Nucleus accumbens (tissue), 56 donors: ENCODE measurements at places on chromosomes 2 and 18.

DNA sequence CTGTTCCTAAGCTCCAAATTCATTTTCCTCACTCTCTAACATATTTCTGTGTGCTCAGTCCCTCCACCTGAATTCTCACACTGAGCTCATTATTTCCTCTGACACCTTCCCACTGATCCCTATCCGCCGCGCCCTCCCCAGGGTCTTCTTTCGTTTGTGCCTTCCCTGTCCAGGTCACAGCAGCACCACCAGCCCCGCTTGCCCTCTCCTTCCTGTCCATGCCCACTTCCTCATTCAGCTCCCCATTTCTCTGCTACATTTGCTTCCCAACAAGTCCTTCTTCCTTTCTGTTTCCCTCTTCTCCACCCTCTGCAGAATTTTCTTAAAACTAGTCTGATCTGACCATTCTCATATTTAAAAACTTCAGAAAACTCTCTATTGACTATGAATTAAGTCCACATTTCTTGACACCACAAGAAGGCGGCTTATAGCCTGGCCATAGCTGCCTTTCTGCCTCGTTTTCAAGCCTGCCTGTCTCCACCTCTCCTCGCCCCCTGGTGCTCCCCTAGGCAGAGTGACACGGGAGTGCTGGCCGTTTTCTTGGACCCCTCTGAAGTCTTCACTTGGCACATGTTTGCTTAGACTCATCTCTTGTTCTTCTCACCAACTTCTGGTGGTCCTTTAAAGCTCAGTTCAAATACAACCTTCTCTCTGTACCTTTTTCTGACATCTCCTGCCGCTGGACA is 138.7 kb upstream of the BOD1L2 start:
- DNase-seq, result no peak

DNA sequence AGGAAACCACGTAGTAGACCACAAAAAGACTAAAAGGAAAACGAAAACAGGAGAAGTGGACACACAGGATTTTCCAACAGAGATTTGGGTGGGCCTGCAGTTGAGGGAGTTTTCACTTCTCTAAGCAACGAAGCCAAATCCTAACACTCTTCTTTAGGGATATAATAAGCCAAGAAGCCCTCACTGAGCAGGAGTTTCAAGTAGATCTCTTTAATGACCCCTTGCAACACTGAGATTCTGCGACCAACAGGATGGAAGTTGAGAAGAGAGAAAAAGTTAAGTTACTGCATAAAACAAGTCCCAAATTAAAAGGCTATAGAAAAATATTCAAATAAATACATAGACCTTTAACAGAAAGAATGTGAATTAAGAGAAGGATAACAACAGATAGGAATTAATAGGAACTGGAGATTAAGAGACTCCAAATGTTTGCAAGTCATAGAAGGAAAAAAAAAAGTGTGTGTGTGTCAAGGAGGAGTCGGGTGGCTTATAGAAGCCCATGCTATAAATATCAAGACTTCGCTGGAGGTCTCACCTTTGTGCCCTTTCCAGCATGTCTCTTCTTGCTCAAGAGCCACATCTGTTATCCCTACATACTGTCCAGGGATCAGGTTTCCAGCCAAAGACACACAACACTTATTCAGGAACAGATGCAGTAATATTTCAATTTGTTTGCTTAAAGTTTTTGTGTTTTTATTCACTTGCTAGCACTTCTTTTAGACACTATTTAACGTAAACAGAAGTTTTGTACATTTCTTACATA is 69.4 kb upstream of the ARHGAP28 start:
- DNase-seq, result no peak

DNA sequence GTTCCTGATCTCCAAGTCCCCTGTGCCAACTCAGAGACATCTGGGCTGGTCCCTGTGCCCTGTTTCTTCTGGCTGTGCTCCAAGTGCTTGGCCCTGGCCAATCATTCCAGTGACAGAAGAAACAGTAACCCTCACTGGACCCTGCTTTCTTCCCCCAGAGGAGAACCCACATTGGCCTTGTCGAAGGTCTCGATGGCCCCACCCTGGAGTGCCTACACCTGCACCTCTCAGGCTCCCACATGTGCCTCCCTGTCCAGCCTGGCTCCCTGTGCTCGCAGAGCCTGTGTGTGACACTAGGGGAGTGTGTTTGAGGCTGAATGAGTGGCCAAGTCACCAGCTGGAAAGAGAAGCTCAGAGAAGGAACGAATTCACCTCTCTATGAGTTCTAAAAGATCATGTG is 5.9 kb upstream of the MAL start:
- no peak for DNase-seq

DNA sequence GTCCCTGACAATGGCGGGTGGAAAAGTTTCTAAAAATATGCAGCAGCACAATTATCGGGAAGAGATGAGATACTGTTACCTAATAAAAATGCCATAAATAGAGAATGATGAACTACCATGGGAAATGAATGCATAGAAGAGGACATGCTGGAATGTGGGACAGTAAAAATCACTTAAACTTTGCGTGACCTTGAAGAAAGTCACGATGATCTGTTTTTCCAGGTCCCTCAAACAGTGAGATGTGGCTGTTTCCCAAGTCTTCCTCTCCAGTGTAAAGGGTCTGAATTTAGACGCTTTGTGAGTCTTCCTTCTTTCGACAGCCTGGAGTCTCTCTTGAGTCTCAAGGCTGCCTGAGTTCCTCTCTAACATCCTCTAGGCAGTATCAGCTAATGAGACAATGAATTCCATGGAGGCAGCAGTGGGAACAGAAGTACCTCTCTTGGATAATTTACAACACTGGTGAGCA is 1.4 kb downstream of the CLUL1 start:
- DNase-seq, result no peak

- no peak for DNase-seq
Observed at GRCh38 chr2:3664925-3665324, 6.9 kb downstream of the ALLC start.

GRCh38 chr18:33369711-33370449 is 70.6 kb downstream of the CCDC178 start:
- DNase-seq, result no peak

GRCh38 chr2:52475590-52475989 is 1292.0 kb upstream of the CHAC2 start:
- DNase-seq, result no peak

DNA sequence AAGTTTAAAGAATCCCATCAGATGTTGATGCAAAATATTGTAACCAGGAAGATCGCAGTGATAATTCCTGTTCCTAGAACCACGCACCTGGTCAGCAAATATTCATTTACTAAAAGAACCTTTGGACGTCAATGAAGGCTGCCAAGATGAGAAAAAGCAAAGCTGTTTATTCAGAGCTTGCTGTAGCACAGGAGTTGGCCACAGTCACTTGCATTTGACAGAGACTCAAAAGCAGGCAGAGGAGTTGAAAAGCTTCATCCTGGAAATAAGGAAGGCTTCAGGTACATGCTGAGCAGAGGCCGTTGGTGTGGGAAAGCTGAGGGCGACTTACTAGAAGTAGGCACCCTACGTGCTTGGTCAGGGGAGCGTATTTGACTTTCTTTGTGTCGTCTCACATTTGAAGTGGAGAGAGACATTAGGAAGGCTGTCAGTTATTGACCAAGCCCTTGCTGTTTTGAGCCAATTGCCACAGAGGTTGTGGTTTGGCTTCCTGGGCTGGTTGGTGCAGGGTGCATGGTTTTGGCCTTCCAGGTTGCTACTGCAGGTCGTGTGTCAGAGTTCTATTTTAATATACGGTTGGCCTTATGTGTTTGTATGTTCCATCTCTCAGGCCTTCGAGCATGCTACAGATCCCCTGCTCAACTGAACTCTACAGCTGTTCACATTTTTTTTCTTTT is 289.6 kb downstream of the METTL4 start:
- no peak for DNase-seq

DNA sequence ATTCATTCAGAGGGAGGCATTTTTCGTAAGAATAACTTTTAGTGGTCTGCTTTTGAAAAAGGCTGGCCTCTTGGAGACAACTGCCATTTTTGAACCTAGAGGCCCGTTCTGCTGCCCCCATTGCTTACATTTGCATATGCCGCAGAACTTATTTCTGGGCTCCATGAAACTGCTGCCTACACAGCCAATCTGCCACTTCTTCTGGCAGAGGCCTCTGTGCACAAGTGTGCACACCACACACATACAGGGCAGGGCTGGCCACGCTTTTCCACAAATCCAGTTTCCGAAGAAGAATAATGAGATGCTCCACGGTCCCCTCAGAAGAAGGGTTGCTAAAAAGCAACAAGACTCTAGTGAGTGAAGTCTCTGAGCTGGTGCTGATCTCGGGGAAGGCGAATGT is 56.2 kb downstream of the TMEM200C start:
- DNase-seq, result no peak

DNA sequence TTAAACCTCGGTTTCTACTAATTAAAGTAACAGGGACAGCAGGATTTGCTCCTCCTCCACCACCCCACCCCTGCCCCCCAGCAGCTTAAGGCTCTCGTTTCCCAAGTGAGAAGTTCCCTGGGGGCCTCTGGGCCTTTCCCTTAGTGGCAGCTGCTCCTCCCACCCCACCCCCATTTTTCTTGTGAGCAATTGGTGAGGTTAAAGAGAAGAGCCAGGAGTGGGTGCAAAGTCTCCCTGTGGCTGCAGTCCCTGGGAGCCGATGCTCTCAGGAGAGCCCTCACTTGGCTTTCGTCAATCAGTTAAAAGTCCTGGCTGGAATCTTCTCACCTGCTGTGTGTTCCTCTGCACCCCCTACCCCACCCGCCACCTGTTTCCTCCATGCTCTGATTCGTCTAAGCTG is 48.7 kb upstream of the AGAP1 start:
- no peak for DNase-seq

DNA sequence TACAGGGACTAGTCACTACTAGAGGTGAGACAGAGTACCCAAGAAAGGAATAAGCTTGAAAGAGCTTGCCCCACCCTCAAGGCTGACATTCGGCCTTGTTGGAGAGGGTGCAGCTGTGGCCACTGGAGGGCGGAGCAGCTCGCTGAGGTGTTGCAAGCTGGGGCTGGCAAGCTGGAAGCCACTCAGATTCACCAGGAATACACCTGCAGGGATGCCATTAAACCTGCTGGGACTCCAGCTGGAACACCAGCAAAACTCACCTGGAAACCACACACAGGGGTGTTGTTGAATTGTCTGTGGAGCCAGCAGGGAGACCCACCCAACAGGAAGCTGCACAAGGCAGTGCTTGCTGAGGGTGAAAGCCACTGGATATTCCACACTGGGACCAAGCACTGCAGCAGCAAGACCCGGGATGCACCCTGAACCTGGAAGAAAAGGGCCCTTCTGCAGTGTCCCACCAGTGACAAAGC is 26.1 kb downstream of the KCTD18 start:
- no peak for DNase-seq

DNA sequence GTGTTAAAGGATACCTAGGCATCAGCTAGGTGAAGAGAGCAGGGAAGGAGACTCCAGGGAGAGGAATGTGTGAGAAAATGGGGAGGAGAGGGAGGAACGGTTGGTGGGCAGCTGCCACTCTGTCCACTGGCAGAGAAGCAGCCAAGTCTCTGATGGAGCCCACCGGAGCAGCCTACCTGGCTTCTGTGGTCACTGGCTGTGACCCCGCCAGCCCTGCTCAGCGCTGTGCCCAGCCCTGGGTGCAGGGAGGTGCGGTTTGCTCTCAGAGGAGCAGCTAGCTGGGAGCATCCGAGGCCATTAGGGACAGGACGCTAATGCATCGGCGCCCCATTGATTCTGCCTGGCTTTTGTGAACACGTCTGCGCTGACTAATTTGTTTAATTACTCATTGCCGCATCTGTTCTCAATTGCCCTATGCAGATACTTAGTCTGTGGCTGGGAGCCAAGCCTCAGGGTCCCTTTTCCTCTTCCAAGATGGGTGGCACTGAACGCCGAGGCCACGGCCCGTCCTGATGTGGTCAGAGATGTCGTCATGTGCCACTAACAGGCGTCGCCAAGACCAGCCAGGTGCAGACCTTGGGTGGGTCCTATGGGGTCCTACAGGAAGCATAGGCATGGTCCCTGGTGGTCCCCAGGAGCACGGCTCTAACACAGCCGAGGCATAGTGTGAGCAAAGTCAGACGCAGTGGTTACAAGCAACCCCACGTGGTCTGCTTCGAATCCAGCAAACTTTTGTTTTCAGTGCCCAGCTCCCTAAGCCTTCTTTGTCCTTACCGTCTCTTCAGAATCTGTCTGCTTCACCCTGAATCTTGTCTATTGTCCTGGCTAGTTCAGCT is 82.0 kb downstream of the RRM2 start:
- DNase-seq, result no peak

- no peak for DNase-seq
Observed at GRCh38 chr2:20474757-20475566, 28.1 kb downstream of the RHOB start.

GRCh38 chr2:187581125-187581896 is 27.1 kb upstream of the TFPI start:
- DNase-seq, result no peak

DNA sequence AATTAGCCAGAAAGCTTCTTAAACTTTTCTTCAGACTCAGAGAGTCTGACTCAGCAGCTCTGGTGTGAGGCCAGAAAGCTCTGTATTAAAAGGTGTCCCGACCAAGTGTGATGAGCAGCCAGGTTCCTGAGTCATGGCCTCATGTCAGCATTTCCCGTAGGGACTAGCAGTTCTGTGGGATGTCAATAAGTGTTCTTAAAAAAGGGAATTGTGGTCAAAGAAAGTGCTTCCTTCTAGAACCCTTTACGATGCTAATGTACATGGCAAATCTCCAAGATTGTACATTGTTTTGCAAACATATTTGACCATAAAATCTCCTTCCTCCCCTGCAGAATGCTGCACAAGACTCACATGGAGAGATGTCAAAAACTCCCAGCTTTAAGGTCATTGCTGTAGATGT is 80.1 kb downstream of the PLA2R1 start:
- DNase-seq, result no peak

DNA sequence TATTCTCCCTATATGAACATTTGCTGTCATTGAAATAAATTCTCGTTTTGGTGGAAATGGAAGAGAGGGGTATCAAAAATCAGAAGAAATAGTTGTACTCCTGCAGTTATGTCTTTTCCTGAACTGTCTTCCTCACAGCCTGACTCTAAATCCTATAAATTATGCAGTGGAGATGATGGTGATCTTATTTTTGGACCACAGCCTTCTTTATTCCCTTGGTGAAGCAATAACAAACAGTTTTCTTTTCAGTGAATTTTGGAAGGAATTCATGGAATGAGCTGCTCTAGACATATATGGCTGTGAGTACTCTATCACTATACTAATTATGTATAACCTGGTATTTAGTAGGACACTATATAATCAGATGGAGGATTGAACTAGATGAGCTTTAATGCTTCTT is 1.7 kb upstream of the SLC25A12 start:
- no peak for DNase-seq

DNA sequence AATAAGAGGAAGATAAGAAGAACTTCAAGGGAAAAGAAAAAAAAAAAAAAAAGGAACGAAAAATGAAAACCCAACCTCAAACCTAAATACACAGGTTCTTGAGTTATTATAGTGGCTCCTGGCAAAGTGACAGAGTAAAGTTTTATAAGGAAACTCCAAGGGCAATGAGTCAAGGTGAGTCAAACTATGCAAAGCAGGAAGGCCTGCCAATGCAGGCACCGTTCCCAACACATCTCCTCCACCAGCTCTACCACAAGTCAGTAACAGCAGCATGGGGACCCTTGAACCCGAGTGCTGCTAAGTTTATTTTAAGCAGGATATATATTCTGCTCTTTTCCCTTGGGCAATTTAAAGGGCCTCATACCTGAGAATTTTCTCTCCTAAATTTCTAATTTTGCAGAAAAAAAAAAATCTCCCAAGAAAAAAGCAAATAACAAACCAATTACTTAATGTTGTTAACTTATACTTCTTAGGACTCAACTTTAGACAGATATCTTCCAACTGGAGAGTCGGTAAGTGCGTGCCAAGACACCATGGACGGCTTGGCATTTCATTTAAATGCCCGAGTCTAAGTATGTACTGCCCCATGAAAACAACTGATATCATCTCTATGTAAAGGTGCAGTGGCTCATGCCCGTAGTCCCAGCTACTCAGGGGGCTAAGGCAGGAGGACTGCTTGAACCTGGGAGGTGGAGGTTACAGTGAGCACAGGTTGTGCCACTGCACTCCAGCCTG is 75.7 kb upstream of the TFCP2L1 start:
- DNase-seq, result no peak
